ENCODE measurements at places on chromosomes 1 and 21.

- DNase-seq = no peak
Measured at GRCh38 chr1:184502161-184502560, 115.3 kb downstream of the C1orf21 start.

GRCh38 chr1:187878883-187879282, 1050.1 kb downstream of the PLA2G4A start:
- no peak for DNase-seq

- DNase-seq = no peak
Measured at GRCh38 chr1:91526496-91526895, 25.8 kb downstream of the CDC7 start.

- DNase-seq = peak; percentile 48
Measured at GRCh38 chr21:31366825-31367224, 22.8 kb upstream of the TIAM1 start.

DNA sequence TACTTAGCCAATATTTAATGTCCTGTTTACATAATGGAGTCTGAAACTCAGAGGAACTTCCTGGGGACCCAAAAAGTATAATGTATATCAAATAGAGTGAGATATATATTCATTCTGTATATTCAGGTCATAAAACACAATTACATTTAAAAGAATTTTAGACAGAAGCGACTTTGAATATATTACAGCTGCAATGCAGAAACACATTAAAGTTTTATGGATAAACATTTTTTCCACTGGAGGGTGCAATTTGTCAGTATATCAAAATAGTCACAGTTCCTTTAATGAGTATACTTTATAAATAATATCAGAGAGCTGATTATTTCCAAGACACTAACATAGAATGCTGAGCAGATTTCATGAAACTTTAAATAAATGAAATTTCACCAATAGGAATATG, 43.9 kb upstream of the CRB1 start:
- DNase-seq = no peak

DNA sequence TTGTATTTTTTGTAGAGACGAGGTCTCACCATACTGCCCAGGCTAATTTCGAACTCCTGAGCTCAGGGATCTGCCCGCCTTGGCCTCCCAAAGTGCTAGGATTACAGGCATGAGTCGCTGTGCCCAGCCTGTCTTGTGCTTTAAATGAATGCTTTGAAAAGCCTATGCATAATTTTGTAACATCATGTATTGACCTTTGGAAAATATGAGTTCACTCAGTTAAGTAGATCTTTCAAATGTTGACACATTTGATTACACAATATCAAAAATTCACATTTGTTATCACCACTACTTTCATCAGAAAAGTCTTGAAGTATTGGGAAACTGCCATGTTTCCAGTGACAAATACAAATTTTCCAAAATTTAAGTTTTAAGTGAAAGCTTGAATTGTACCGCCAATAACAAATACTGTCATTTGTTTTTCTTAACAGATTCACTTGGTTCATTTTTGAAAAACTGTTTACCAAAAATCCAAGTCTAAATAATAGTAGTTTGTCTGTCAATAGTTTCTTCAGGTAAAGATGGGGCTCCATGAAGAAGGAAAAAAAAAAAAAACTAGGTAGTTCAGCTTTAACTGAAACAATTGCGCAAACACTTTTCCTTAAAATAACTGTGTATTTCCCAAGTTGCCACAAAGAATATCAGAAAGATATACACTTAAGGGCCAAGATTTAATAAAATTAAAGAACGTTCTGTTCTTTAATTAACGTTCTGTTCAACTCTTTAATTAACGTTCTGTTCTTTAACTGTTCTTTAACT, 233.2 kb upstream of the NR5A2 start:
- no peak for DNase-seq

GRCh38 chr1:173253046-173253445, 45.9 kb upstream of the TNFSF4 start:
- no peak for DNase-seq

DNA sequence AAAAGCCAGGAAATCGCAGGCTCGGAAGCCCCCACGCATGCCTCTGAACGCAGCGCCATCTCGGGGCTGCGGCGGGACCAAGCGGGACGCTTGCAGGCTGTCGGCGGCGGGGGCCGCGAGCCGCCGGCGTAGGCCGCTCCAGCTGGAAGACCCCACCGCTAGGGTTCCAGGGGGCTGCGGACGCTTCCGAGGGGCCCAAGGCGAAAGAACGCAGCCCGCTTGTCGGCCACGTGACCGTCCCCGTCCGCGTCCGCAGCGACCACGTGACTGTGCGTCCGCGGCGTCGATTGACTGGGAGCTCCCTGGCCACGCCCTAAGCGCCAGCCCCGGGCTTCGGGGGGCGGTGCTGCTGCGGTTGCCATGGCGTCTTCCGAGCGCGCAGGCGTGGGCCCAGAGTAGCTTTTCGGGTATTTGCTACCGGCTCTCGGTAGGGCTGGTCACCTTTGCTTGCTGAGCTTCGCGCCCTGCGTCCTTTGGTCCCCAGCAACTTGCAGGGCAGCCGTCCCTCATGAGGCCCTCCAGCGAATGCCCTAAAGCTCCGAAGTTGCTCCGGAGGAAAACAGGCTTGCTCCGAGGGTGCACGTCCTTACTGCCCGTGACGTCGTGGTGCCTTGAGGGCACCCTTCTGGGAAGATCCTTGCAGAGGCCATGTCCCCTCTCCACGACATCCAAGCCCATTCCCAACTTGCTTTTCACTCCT, 197.2 kb downstream of the DYRK1A start:
- peak; percentile 91 for DNase-seq

DNA sequence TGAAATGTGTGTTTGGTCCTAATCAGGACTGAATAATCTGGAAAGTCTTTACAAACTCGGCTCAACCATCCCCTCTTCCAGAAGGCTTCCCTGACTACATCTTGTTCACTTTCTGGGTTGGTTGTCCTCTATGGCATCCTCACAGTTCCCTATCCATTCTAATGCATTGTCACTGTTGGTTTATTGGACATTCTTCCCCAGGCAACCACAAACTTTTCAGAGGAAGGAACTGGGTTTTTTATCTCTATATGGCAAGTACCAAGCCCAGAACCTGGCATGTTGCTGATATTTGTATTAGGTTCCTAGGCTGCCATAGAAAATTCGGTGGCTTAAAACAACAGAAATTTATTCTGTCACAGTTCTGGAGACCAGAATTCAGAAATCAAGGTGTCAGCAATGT, 363.5 kb upstream of the ST6GALNAC5 start:
- no peak for DNase-seq

GRCh38 chr21:32813265-32813903, 41.8 kb upstream of the PAXBP1 start:
- DNase-seq = no peak

- no peak for DNase-seq
Measured at GRCh38 chr21:35222021-35222420, 172.9 kb upstream of the RUNX1 start.

DNA sequence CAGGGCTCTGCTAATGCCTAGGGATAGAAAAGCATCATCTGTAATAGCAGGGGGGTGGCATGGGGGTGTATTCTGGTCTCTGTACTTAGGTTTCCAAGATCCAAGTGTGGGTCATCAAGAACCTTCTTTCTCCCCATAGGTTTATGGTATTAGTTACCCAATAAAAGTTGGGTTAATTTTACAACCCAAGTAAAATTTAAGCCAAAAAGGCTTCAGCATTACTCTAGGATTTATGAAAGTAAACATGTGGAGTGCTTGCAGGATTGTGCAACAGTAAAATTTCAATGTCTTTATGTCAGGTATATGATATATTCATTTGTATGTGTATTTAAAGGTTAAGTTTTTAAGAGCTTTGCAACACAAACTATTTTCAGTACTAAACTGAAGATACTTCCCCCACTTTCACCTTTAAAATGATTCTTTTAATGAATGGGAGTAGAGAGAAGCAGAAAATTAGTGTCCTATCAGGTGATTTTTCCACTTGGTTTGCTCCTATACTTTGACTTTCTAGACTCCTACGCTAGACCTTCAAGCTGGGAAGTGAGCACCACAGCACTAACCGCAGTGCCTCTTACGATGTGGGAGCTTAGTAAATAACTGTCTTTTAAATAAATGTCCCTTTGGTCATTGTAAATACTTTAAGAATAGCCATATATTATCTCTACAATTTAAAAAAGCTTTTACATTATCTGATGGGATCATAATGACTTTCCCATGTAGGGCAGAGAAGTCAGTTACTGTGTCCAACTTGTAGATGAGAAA, 67.8 kb upstream of the UBE2U start:
- DNase-seq = no peak

DNA sequence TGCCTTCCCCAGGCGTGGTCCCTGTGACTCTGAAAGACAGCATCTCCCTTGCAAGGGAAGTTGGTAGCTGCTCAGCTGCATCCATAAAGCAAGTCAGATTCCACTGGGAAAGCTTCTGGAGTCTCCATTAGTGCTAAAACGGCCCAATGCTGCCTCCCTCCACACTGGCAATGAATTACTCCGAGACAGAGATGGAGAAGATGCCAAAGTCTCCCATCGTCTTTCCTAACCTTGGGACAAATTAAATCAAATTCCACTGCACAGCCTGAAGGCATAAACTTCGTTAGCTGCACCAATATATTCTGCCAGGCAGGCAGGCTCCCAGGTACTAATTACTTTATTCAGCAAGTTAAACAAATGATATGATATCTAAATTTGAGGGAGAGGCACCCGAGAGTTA, 106.3 kb upstream of the GJB5 start:
- DNase-seq = peak; percentile 26

DNA sequence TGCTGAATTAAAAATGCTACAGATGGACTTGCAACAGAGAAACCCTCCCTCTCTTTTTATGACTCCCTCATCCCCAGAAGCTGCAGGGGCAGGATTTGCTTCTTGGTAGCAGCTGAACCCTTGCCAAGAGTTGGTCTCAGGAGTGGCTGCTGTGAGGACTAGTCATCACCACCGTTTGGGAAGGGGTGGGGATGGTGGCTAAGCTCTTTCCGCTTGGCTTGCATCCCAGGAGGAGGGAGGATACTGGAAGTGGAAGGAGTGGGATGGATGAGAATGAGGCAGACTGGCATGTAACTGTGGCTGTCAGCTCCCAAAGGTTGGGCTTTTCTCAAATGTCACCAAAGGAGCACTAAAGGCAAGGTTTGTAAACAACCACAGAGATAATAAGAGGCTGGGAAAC, 50.8 kb upstream of the COL24A1 start:
- no peak for DNase-seq

DNA sequence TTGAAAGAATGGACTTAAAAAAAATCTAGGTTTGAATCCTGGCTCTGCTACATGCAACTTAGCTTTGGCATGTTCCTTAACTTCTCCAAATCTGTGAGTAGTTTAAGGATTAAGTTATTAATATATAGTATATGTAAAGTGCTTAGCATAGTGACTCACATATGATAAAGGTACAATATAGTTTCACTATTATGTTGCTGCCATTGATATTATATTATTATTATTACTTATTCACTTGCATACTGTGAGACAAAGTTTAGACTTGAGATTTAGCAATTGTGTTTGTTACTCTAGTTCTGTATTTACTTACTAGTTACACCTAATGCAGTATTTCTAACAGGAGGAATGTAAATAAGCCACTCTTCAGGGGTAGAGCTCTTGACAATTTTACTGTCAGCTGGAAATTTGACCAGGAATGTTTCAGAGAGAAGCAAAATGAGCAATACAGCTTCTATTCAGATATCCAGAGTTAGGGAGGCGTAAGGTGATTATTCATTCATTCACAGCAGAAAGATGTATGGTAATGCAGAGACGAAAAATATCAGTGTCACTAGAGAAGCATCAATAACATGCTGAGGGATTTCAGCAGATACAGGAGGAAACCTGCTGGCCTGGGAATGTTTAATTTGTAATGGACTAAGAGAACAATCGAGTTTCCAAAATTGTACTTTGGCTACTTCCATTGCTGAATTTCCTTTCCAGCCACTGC, 25.5 kb downstream of the RGS7 start:
- DNase-seq = no peak

DNA sequence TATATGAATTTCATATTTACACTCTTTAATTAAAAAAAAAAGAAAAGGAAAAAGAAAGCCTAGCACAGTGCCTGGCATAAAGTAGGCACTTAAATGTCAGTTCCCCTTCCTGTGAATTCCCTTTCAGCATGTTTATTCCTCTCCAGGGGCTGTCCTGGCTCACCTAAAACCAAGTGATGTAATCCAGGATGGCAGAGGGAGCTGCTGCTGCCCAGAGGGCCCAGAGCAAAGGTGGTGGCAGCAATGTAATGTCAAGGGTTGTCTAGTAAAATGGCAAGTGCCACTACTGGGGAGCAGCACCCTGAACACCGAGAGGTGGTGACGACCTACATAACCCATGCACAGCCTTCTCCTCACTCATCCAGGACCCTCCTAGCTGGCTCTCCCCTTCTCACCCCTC, 78.4 kb upstream of the LPGAT1 start:
- no peak for DNase-seq

DNA sequence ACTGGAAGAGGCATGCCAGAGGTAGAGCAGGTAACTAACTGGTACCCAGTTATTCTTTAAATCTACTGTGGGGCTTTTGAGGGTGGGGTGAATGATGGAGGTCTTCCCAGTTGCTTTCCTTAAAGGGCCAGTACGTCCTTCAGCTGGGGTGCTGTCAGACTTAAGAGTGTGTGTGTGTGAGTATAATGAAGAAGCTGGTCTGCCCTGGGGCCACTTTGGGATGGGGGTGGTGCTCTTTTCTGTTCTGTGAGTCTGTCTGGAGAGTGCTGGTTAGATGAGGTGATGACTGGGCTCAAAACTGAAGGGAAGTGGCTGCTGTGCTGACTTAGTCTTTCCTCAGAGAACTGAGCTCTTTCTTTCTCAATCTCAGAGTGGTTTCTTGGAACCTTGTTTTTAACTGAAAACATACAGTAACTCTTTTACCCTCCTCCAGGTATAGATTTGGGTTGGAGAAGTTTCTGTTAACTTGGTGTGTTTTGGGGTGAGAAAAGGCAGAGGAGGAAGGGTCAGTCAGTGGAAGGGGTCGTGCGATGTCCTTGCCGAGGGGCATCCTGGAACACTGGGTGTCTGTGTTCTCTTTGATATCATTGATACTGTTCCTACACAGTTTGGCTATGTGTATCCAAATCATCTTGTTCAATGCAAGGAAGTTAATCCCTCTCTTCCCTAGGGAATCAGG, 746 bp downstream of the MACF1 start:
- peak; percentile 49 for DNase-seq

GRCh38 chr1:234656944-234657654, 47.1 kb upstream of the IRF2BP2 start:
- peak; percentile 55 for DNase-seq

DNA sequence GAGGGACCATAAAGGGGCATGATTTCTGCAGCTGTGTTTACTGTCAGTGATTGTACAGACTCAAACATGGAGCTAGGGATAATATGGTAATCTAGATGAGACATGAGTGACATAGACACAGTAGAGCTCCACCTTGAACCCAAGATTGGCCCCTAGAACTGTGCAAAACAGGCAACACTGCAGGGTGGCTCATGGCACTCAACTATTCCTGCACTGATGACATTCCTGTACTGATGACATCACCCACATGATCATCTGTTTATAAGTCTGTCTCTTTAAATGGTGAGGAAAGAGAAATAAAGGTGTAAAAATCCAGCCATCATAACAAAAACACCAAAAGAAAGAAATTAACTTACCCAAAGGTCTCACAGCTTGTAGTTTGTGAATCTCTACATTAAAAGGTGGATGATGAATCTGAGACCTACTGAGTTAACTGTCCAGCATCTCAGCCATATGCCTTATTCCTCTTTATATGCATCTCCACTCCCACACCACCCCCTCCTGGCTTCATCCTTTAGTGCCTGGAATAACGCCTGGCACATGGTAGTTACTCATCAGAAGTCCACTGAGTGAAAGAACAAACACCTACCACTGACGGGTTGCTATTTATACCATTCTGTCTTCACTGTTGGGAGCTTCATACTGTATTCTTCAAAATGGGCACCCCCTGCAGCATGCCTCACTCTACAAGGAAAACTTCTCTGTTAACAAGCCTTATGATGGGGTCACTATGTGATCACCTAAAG, at the start of gene LRRC53:
LRRC53 (minus strand) TSS at position 442 of the 746 bp plus-strand sequence. CDS start 29,262 bp downstream, outside the sequence.
- DNase-seq = no peak
